Activated naive CD4-positive, alpha-beta T cell treated with anti-CD3 and anti-CD28 coated beads, Interleukin-2, amount 50 U/mL, for 72 hours (primary cell): ENCODE measurements at places on chromosomes 6 and 20. TPM values are rescaled to one million over a fixed set of nuclear protein-coding genes. Genes with fewer than 3 reads are reported as not detected.

Gene MAN1A1
- total RNA-seq: 18.6 TPM

Gene CLIC5
- total RNA-seq: 1.8 TPM

Gene ELOVL4
- 0.61 TPM for total RNA-seq

Gene SPACA1
- not detected for total RNA-seq

Gene GSTA5
- not detected for total RNA-seq

Gene COQ3
- total RNA-seq: 3.0 TPM

Gene SLC26A8
- 0.25 TPM for total RNA-seq

Gene PTGIS
- 0.60 TPM for total RNA-seq

Gene CRIP3
- 4.2 TPM for total RNA-seq

Gene CLPSL2
- not detected for total RNA-seq

Gene MICB
- total RNA-seq: 35.2 TPM

Gene CST4
- not detected for total RNA-seq

Gene ZNF391
- total RNA-seq: 6.1 TPM

Gene ZNF311
- total RNA-seq: 0.16 TPM

Gene KIAA1755
- total RNA-seq: not detected

Gene SERPINB6
- total RNA-seq: 78.4 TPM

Gene SRSF12
- 0.48 TPM for total RNA-seq

Gene SYCP2
- 0.84 TPM for total RNA-seq

Gene KIF25
- total RNA-seq: not detected
